ENCODE measurements at places on chromosomes 1 and 21.

DNA sequence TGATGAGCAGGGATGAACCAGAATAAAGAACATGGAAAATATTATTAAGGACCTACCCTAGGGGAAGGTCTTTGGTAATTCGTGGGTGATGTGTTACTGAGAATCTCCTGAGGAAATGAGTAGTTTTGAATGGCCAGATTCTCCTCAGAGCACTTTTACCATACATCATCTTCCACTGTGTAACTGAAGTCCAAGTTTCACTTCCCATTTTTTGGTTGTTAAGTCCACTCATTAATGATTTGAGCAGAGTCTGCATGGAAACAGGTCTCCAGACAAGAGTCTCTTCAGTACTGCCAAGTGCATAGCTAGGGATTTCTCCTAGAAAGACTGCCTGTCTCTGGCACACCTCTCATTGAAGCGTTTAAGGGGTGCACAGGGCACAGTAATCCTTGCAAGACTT lies 48.7 kb upstream of the PCP4 start:
- no peak for DNase-seq

DNA sequence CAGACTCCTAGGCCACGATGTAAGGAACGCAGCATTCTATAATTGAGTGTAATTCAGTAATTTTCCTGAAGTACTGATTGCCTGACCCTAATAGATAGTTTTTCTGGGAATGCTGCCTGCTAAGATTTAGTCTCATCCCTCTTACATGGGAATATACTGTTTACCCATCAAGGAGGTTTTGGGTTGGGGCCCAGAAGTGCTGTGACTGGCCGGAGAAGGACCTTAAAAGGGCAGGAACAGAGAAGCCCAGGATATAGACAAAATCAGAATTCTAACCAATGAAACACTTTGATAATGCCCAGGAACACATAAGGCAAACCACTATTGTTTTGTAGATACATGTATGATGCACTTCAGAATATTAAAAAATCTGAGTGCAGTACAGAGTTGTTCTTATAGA lies 111.6 kb downstream of the RGS2 start:
- DNase-seq = no peak

- DNase-seq = no peak
Measured at GRCh38 chr1:174957829-174958228, 41.9 kb upstream of the CACYBP start.

- no peak for DNase-seq
Measured at GRCh38 chr1:6298940-6299465, 38.1 kb upstream of the GPR153 start.

- DNase-seq = no peak
Measured at GRCh38 chr1:198253668-198254067, 96.9 kb downstream of the NEK7 start.

DNA sequence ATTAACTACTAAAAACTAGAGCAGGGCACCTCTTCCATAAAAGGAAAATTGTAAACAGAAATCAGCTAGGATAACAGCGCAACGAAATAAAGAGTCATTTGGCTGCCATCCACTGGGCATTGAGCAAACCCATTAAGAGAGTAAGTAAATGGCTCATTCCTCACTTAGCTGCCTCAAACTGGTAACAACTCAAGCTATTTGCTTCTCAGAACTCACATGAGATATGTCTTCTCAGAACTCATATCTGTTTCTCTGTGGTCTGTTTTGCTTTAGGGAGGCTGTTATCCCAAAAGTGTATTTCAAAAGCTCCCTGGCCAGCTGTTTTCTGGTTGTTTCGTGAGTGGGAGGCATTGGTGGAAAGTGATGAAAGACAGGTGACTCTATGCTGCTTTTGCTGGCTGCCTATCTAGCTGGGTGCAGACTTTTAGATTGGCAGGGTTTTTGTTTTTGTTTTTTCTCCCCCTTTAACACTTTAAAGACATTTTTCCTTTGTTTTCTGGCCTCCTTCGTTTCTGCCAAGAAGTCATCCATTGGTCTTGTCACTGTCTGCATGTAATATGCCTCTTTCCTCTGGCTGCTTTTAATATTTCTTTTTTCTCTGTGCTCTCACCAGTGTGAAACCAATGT lies 269.2 kb upstream of the RGS18 start:
- no peak for DNase-seq

DNA sequence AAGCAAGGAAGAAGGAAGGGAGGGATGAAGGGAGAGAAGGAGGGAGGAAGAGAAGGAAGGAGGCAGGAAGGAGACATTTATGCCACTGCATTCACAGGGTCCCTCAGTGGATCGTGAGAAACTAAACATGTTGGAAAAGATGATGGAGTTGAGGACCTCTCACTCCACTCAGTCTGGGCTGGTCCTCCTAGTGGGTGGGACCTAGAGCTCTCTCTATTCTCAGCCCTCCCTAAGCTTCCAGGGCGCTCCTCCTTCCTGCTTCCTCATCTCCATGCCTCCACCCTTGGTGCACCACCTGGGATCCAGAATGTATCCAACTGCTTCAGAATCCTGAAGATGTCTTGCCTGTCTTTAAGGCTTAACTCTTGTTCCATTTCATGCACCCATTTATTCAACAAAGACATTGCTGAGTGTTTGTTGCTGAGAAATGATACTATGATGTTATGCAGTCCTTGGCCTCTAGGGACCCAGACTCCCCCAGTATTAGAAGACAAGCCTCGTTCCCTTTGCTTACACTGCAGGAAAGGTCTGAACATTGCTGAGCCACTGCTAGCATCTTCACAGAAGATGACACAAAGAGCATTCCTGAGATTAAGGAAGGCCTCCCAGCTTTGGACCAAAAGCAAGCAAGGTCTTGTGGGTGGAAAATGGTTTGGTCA lies 88.5 kb downstream of the BEND5 start:
- no peak for DNase-seq

GRCh38 chr1:198892065-198892464 lies 253.2 kb downstream of the PTPRC start:
- no peak for DNase-seq

- DNase-seq = no peak
Measured at GRCh38 chr1:173934440-173934839, 17.3 kb upstream of the SERPINC1 start.

GRCh38 chr1:55965981-55966461 lies 613.3 kb downstream of the PLPP3 start:
- no peak for DNase-seq

DNA sequence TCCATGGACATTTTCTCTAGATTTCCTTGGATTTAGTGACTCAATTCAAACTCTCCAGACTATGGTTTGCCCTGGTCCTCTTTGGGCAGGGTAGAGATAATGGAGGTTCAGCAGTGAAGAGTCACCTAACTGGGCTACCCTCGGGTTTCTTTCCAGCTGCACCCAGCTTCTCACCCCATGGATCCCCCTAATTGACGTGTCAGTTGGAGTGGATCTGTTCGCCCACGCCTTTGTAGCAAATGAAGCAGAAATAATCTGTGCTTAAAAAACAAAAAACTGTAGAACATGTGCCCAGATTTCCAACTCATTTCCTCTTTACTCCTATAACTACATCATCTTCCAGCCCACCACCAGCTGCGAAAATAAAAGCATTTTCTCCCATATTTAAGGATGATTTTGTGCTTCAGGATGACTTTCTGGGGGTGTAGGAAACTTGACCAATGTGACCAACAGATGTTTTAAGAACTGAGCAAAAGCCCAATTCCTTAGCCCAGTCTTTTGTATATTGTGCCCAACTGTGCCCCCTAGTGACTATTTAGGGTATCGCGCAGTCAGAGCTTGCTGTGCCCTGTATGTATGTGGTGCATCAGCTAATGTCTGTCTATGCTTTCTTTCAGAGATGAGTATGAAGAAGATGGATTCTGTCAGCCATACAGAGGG lies 66.5 kb upstream of the UBE2U start:
- no peak for DNase-seq

DNA sequence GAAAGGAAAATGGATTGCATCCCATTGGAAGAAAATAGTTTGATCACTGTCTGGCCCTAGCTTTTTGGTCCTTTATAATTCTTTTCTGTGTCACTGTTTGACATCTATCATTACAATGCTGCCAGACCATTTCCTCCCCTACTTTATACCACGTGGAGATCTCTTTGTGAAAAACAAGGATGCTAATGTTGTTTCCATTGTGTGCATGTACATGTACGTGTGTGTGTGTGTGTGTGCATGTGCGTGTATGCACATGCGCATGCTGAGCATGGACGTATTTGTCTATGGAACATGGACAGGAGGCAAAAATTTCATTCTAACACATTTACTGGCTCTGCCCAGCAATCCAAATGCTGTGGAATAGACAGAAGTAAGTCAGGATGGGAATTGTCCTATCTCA lies 153.1 kb upstream of the PLXNA2 start:
- no peak for DNase-seq

DNA sequence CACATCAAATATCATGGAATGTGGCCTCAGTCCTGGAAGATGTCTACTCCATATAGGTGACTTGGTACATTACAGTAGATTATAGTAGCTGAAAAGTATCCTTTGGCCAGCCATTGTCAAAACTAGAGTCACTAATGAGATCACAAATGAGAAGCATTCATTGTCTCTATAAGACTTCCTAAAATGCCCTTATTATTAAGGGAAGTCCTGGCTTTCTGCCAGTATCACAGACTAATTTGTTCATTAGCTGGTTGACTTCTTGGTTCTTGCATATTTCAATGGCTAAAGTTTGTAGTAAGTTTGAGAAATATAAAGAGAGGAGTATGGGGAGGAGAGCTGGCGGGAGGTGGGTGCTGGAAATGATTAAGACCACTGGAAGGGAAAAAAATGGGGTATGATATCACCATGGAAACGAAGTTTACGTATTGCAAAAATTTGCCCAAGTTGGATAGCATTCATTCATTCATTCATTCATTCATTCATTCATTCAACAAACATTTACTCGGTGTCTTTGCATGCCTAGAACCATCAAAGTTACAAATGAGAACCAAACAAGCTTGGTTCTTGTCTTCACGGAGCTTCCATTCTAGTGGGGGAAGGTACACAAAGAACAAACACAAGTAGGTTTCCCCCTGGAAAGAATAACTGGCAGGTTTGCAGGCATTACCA lies 11.7 kb upstream of the B3GALNT2 start:
- no peak for DNase-seq

DNA sequence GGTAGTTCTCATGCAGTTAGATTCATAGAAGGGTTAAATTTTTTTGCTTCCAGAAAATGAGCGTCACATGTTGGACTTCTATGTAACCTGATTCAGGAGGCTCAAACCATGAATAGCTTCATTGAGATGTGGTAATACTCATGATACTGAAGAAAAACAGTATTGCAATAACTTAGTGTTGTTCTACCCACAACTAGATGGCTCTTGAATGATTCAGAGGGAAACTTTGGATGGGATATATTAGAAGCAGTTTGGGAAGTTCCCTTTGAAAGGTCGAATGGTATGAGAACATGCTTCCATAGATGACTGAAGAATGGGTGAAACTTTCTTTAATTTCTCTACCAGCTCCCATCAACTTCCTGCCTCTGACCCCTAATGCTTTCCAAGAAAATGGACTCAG lies 211.7 kb upstream of the PTGFR start:
- DNase-seq = no peak

DNA sequence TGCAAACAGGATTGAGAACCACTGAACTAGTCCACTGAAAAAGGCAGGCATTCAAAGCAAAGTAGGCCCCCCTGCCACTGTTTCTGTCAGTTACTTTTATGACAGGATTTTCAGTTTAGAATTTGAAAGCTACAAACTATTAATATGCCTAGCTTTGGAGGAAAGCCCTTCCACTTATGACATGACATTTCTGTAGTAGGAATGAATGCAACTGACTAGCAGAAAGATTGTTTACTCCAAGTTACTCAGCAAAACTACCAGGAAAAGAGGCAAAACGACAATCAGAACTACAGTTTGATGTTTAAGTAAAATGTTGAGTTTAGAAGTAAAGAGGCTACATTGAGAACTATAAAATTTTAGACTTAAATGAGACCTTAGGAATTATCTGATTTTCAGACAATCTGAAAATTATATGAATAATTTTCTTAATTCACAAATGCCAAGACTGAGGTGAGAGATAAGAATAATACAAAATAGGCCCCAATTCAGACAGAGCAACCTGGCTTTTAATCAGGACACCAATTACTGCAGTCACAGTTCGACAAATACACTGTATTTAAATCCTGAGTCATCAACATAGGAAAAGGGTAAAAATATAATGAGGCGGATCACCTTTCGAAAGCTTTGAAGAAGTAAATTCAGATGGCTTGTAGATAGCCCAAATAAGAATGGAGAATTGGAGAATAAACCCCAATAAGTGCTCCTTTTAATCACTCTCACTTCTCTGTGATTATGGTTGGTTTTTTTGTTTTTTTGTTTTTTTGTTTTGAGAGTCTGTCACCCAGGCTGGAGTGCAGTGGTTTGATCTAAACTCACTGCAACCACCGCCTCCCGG lies 2.2 kb downstream of the PRKAB2 start:
- DNase-seq = no peak

GRCh38 chr1:171251042-171251951 lies 3.0 kb downstream of the FMO1 start:
- DNase-seq = no peak

- no peak for DNase-seq
Measured at GRCh38 chr1:47031059-47031458, 7.6 kb downstream of the CYP4X1 start.

- no peak for DNase-seq
Measured at GRCh38 chr1:48789903-48790302, 13.2 kb upstream of the BEND5 start.

GRCh38 chr1:17068789-17069188 lies 15.0 kb upstream of the SDHB start:
- DNase-seq = no peak

GRCh38 chr1:198116069-198116468 lies 40.7 kb upstream of the NEK7 start:
- DNase-seq = no peak

DNA sequence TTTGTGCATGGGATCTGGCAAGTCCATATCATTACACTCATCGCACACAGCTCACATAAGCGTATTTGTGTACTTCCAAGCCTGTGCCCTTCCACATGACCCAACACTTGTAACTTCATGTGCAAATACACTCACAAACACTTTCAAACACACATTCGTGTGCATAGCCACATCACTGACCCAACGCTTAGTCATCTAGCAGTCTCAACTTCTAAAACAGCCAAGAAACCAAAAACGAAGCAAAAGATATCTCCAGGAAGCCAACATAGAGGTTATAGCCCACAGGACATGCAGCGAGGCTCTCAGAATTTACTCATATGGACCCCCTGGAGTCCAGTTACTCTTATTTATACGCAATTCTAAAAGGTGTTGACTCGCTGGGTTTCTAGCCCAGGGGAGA lies 10.9 kb upstream of the GOLT1A start:
- DNase-seq = no peak

- DNase-seq = no peak
Measured at GRCh38 chr1:116680752-116681151, 13.2 kb upstream of the IGSF3 start.

GRCh38 chr1:111880881-111881837 lies 108.3 kb downstream of the KCND3 start:
- no peak for DNase-seq

GRCh38 chr1:82091729-82092128 lies 291.0 kb downstream of the ADGRL2 start:
- DNase-seq = no peak
